T-helper 2 cell (primary cell): ENCODE measurements at places on chromosomes 11 and 22.

DNA sequence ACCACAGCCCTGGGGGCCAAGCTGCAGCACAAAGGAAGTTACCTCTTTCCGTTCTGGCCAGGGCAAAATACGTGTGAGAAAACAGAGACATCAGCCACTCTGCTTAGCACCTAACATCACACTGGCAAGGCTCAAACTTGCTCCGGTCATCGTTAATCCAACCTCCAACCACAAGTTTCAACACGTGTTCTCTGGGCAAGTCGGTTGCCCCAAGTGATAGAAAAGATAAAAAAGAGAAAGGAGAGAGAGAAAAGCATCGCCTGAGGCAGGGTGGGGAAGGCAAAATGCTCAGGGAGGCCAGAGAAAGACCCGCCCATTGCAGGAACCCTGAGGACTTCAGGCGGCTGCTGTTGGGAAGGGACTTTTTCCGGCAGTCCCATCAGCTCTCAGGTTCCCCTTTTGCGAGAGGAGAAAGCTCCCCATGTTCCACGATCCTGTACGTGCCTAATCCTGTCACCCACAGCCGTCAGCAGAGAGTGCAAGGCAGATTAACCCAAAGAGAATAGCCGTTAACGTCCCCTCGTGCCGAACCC is 18.5 kb upstream of the B4GALNT4 start:
- no peak for DNase-seq

DNA sequence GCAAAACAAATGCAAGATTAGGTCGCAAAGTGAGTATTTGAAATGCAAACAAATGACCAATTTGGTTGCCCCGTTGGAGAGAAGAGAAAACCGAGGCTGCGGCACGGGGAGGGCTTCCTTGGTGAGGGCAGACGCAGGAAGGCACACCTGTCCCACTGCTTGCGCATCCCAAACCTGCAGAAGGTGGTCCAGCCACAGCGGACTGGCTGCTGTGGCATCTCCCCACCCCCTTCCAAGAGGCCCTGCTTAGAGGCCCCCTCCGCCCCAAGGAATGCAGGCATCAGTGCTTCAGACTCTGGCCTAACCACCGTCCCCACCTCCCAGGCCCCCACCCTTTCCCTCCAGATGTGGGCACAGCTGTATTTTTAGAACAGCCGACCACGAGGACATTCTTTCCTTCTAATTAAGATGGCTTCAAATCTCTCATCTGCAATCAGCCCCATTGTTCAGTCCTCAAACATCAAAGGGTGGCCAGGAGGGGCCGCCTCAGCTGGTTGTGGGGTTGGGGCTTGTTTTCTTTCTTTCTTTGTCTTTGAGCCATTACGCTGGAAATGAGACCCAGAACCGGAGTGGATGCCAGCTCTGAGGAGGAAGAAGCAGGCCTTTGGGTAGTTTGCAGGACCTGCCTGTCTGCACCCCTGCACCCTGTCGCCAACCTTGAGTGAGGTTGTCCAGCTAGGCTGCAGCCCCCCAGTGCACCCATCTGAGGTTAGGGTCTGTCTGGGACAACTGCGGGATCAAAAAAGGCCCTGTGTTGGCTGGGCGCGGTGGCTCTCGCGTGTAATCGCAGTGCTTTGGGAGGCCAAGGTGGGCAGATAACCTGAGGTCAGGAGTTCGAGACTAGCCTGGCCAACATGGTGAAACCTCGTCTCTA is 9.4 kb upstream of the DERL3 start:
- no peak for DNase-seq

GRCh38 chr11:66017321-66017720 is 5.5 kb downstream of the CST6 start:
- no peak for DNase-seq

DNA sequence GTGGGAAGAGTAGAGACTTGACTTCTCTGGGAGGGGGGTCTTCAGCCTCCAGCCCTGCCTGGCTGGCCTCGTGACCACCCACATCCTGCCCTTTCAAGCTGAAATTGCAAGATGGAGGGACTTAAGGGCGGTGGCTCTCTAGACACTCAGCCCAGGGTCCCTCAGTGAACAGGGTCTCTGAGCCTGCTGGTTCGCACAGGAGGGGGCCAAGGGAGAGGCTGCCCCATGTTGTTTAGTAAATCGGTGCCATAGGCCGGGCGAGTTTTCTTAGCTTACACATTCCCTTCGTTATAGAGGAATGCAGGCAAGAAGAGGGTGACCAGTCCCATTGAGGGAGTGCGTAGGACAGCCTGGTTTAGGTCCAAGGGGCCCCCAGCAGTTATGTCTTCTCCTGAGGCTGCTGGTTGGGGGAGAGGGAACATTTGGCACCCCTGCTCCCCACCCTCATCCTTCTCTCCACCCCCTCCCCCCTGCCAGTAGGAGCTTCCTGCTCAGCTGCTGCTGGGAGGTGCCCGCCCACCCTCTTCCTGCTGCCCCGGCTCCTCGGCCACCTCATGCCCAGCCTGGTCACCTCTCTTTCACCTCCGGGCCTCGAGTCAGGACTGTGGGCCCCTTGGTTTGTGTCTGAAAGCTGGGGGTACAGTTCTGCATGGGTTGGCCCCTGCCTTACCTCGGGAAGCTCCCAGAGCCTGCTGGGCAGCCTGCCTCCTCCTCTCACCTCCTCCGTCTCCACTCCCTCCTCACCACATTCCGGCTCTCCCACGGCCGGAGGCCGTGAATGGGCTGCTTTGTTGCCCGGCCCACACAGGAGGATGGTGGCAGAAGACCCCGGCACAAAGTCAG is 3.9 kb downstream of the FRMD8 start:
- no peak for DNase-seq

- DNase-seq, result no peak
Measured at GRCh38 chr11:68077617-68078582, 39.1 kb downstream of the TCIRG1 start.

DNA sequence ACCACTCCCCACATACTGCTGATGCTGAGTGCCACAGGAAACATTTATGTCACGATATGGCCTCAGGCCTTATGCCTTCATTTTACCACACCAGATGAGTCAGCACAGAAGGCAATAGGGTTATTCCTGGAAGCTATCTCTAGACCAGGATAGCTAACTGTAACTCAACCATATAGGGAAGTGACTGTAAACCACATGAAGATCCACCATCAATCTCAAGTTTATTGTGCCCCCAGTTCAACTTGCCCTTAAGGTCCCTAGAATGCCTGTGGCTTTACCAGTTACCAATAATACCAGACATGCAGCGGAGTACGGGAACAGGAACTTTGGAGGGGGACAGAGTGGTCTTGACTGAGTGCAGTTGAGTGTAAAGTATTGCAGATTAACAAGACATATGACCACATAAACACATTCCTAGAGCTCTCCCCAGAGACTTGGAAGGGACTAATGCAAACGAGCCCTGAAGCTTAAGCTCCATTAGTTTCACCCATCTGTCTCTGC is 180.9 kb downstream of the KIF18A start:
- DNase-seq, result no peak

DNA sequence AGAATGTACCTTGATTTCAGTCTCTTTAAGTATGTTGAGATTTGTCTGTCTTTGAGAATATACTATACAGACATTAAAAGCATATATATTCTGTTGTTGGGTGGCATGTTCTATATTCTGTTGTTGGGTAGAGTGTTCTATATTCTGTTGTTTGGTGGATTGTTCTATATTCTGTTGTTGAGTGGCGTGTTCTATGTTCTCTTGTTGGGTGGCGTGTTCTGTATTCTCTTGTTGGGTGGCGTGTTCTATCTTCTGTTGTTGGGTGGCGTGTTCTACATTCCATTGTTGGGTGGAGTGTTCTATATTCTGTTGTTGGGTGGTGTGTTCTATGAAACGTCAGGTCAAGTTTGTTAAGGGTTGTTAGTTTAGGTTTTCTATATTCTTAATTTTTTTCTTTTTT is 27.1 kb upstream of the CTTN start:
- DNase-seq, result no peak

- no peak for DNase-seq
Measured at GRCh38 chr22:36185828-36186624, 15.6 kb downstream of the APOL4 start.

GRCh38 chr22:26536762-26537134 is 24.5 kb upstream of the TFIP11 start:
- DNase-seq, result no peak

DNA sequence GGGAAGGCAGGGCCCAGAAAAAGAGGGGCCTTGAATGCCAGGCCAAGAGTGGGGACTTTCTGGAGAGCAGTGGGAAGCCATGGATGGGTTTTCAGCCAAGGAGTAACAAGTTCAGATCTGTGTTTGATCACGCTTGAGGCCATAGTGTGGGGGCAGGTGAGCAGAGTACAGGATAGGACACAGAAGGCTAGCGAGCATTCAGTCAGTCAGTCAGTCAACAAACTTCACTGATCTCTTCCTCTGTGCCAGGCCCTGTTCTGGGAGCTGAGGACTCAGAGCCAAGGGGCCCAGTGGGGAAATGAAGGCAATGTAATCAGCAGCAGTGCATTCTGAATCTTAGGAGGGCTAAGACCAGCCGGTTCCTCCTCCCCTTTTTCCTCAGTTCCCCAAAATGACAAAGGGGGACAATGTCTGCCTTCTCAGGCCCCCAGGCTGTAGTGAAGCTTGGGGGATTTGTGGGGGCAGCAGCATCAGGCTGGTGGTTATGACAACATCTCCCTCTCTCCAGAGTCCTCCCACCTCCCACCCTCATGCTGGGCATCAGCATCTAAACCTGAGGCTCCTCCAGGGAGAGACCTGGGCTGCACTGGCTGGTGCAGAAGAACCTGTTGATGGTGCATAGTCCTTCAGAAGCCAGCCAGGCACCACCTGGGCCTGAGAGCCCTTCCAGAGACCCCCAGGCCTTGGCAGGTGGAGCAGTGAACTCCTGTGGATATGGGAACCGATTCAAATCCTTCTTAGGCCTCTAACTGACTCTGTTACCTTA is 42.9 kb upstream of the TPBGL start:
- DNase-seq, result no peak

DNA sequence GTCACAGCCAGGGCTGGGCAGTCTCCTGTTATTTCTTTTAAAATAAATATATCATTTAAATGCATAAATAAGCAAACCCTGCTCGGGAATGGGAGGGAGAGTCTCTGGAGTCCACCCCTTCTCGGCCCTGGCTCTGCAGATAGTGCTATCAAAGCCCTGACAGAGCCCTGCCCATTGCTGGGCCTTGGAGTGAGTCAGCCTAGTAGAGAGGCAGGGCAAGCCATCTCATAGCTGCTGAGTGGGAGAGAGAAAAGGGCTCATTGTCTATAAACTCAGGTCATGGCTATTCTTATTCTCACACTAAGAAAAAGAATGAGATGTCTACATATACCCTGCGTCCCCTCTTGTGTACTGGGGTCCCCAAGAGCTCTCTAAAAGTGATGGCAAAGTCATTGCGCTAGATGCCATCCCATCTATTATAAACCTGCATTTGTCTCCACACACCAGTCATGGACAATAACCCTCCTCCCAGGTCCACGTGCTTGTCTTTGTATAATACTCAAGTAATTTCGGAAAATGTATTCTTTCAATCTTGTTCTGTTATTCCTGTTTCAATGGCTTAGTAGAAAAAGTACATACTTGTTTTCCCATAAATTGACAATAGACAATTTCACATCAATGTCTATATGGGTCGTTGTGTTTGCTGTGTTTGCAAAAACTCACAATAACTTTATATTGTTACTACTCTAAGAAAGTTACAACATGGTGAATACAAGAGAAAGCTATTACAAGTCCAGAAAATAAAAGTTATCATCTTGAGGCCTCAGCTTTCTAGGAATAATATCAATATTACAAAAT is 13.4 kb downstream of the OR51B4 start:
- no peak for DNase-seq

DNA sequence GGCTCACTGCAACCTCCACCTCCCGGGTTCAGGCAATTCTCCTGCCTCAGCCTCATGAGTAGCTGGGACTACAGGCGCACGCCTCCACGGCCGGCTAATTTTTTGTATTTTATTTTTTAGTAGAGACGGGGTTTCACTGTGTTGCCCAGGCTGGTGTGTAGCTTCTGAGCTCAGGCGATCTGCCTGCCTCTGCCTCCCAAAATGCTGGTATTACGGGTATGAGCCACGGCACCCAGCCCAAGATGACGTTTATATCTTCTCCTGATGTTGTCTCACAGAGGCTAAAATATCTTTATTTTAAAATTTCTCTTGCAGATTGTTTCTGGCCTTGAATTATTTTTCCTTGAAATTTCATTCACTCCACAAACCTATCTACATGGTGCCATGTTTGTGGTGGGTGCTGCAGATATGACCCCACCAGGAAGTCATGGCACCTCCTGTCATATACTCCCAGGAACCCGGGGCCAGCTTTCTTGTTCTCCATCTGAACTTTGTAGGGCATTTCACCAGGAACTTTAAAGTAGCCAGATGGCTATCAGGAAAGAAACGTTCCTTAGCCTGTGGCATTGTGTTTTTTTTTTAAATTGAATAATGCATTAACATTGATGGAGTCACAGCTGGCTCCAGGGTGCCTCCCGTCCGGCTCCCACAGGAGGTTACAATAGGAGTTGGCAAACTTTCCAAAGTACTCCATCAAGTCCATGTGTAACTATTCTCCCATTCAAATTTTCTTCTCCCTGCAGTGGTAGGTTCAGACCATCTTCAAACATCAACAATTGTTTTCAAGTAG is 42.0 kb upstream of the LIPT2 start:
- DNase-seq, result no peak

- peak; percentile 20 for DNase-seq
Measured at GRCh38 chr11:3983101-3983500, 111.5 kb upstream of the RRM1 start.

DNA sequence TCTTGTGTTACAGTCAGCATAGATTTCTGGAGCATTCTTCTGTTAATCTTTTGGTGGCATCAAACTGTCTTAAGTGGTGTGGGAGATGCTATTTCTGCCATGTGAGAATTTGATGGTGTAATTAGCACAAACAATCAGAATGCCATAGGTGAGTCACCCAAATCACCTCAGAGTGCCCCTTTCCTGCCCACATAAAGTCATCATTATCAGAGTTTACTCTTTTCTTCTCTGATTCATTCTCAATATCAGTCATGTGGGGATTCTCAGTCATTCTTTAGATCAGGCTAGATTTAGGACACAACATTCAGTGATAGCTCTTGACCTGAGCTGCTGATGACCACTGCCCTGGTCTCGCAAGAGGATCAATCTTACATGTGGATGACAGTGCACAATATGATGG is 23.7 kb upstream of the MS4A6A start:
- DNase-seq, result no peak

- no peak for DNase-seq
Measured at GRCh38 chr11:32469791-32470190, 34.5 kb upstream of the WT1 start.

DNA sequence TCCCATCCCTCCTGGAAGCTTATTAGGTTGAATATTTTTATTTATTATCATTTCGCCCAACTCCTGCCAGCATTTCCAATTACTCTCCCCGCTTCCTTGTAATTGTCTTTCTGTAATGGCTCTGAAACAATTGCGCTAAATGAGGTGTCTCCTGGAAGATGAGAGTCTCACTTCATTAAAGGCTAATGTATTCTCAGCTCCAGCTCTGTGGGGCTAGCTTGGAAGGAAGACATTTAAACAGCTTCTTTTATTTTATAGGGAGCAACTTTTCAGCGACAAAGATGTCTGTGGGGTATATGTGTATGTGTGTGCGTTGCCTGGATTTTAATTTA is 86.6 kb downstream of the PKNOX2 start:
- no peak for DNase-seq

- no peak for DNase-seq
Measured at GRCh38 chr11:76119032-76119431, 87.3 kb downstream of the WNT11 start.
